ENCODE measurements at places on chromosomes 5 and 9.
A peak's percentile ranks its signal among the peaks of the same experiment; 100 is the strongest.

GRCh38 chr5:142870532-142871362, 100.6 kb downstream of the ARHGAP26 start:
- no peak for DNase-seq

DNA sequence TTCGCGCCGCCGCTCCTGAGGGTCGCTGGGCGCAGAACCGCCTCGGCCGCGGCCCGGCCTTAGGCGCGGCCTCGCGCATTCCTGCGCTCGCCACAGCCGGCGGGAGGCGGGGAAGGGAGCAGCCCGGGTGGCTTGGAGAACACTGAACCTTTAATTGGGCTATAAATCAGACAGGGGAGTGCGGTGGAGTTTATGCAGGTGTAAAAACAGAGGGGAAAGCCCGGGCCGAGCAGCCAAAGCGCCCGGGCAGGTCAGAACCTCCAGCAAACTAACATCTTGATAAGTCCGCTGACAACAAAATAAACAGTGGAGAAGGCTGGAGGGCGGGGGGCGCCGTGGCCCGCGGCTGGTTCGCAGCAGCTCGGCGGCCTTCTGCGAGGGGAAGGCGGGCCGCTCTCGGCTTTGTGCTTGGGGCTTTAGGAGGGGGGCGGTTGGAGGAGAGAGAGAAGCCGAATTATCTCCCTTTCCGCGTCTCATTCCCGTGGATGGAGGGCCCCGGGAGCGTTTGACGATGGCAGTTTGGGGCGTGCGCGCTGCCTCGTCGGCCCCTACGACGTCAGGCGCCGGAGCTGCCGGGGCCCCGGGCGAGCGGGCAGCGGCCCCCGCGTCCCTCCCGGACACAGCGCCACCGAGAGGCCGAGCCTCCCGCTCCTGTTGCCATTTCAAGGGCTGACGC, 11.3 kb downstream of the FOXD1 start:
- DNase-seq = no peak

- DNase-seq = no peak
Measured at GRCh38 chr9:68690088-68690487, 15.0 kb upstream of the PIP5K1B start.

DNA sequence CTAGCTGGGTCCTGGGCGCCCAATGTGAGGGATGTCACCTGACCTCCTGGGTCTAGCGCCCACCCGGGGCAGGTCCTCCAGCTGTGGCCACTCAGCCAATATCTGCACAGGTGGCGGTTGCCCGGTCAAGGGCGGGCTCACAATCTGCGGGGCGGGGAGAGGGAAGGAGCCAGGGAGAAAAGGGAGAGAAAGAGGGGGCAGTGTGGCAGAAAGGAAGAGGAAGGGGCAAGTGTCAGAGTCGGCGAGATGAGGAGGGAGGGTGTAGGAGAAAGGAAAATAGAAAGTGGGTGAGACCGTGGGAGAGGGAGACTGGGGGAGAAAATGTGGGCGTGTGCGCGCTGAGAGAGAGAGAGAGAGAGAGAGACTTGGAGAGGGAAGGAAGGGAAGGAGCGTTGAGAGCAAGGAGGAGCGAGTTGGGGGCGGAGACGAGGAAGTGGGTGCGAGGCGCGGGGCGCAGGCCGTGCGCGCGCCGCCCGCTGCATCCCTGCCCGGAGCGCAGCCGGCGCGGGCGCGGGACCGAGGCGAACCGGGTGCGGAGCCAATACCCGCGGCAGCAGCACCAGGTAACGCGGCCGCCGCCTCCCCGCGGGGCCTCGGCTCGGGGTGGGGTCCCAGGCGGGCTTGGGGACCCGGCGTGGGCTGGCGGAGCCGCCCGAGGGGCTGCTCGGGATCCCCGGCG, at the start of gene HRH2:
HRH2 (plus strand) TSS at position 479 of the 679 bp plus-strand sequence. CDS start 25,163 bp downstream, outside the sequence.
- DNase-seq = peak; percentile 63

DNA sequence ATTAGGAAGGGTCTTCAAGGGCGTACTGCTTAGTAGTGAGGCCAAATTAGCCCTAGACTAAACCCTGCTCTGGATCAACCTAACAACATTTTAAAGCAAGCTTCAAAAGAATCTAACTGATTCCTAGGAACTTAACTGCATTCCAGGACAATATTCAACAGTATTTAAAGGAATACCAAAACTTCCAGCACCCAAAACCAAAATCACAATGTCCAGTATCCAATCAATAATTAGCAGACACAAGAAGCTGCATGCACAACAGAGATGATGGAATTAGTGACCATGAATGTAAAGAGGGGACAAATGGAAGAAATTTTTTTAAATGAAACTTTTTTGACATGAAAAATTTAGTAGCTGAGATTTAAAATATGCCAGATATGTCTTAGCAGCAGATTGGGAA, 53.9 kb downstream of the CETN3 start:
- DNase-seq = no peak

DNA sequence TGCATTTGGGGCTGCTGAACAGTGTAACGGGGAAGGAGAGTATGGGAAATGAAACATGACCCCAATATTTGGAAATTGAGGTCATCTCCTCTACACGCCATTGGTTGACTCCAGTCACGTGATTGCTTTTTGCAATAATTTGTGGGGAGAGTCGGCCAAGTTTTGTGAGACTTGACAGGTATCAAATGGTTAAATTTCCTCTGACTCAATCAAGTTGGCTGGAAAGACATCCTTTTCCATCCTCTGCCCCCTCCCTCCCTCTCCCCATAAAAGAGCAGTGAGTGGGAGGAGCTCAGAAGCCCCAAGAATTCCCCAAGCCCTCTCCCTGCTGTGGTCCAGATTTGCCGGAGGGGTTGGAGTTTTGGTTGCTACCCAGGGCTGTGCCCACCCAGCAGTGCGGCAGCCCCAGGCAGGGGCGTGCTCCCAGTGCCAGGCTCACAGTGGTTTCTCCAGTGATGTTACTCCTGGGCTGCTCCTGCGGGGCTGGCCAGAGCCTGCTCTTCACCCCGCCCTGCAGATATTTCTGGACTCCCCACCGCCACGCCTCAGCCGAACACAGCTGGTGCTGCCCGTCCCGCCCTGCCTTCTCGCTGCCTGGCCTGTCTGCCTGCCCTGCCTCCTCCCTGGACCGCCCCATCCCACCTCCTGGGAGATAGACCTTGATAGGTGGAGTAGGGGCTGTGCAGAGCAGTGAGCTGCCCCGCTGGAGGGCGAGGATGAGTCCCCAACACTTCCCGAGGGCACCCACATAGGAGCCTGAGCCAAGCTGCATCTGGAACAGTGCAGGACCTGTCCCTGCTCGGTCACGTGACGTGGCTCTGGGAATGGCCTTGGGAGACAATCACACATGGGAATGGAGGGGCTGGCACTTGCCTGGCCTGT, 3.4 kb downstream of the COL5A1 start:
- DNase-seq = no peak

DNA sequence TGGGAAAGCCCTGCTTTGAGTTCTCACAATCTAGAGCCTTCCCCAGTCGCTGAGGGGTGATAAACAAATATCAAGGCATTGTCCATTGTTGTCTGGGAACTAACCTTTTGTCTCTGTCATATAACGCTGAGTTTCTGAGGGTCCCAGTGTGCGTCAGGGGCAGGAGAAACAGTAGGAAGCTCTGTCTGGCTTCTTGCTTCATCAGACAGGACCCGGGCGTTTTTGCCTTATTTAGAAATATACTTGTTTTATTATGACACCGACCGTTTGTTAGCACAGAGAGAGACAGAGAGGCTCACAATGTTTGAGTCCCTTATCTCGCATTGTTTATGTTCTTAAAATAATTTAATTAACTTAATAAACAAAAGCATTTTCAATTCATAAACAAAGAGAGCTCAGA, 204.9 kb upstream of the GAS1 start:
- no peak for DNase-seq

- DNase-seq = peak; percentile 56
Measured at GRCh38 chr5:162209005-162209605, 141.5 kb downstream of the GABRG2 start.

All from hematopoietic multipotent progenitor cell treated with erythropoietin and hydrocortisone succinate and interleukin-3 and kit ligand, for 6 days (in vitro differentiated cells).